CD4-positive, alpha-beta T cell treated with Interleukin-4 for 4 hours (primary cell): ENCODE measurements at places on chromosomes 12 and 14.

- DNase-seq = no peak
These were observed 19.3 kb downstream of the CPNE8 start for GRCh38 chr12:38886064-38886463.

DNA sequence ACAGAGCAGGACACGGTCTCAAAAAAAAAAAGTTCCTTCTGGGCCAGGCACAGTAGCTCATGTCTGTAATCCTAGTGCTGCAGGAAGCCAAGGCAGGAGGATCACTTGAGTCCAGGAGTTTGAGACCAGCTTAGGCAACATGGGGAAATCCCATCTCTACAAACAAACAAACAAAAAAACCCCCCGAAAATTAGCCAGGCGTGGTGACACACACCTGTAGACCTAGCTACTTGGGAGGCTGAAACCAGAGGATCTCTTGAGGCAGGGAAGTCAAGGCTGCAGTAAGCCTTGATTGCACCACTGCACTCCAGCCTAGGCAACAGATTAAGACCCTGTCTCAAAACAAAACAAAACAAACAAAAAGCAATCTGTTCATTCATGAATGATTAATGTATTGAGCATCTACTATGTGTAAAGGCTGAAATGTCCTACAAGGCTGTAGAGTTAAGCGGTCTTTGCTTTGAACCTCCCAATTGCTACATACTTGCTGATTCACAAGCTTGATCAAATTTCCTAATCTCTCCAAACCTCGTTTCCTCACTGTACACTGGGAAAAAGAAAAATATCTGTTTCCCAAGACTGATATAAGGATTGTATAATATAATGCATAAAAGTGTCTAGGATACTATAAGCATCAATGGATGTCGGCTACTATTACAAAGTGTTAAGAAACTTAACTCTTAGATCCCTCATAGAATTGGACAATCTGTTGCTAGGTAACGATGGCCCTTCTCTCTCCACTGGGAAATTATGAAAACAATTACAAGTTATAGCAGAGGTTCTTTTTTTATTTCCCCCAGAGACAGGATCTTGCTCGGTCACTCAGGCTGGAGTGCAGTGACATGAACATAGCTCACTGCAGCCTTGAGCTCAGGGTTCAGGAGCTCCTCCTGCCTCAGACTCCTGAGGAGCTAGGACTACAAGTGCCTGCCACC, 7.9 kb upstream of the RILPL2 start:
- DNase-seq = no peak

DNA sequence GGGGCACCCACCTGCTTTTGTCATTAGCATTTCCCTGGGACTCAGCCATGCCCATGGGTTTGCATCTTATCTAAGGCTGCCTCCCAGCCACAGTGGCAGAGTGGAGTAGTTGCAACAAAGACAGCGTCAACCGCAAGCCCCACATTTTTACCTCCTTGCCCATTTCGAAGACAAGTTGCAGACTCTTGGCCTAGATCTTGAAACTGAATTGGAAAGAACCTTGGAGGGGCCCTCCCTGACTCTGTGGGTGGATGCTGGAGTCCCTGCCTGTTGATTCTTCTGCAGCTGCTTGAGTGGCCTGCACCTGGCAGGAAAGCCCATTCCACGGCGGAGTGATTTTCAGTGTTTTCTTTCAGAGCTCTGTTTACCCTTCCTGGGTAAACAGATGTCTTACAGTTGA, 309.0 kb downstream of the VRK1 start:
- DNase-seq = no peak

- no peak for DNase-seq
These were observed 59.5 kb downstream of the DAAM1 start for GRCh38 chr14:59247801-59248584.

DNA sequence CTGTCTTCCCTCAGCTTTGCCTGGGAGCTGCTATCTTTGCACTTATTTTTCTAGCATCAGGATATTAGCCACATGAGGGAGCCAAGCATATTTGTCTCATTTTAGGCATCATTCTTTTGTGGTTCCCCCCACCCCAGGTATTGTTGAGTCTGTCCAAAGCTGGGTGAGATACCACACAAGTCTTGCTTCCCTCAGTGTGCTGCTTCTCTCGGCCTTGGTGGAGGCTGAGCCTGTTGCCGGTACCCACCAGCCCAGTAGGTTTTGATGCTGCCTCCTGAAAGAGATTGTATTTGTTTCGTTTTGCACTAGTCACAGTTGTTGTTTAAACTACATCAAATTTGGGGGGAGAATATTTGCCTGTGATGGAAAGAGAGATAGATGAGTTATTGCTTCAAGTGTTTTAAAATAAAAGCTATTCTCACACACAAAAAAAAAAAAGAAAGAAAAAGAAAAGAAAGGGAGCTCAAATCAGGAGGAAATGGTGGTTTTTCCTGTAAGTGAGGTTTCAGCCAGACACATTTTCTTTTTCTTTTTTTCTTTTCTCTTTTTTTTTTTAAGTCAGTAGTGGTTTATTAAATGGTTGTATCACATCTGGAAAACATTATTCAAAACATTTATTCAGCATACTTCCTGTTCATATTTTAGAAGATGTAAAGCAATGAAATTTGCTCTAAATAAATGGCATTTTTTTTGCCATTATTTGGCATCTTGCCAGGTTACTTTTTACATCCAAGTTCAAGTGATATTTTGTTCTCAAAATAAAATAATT, 58.5 kb downstream of the SLC4A8 start:
- DNase-seq = peak; percentile 20

GRCh38 chr14:65269732-65270131, 142.8 kb upstream of the FUT8 start:
- DNase-seq = no peak
